ENCODE measurements at places on chromosomes 11 and 22.

DNA sequence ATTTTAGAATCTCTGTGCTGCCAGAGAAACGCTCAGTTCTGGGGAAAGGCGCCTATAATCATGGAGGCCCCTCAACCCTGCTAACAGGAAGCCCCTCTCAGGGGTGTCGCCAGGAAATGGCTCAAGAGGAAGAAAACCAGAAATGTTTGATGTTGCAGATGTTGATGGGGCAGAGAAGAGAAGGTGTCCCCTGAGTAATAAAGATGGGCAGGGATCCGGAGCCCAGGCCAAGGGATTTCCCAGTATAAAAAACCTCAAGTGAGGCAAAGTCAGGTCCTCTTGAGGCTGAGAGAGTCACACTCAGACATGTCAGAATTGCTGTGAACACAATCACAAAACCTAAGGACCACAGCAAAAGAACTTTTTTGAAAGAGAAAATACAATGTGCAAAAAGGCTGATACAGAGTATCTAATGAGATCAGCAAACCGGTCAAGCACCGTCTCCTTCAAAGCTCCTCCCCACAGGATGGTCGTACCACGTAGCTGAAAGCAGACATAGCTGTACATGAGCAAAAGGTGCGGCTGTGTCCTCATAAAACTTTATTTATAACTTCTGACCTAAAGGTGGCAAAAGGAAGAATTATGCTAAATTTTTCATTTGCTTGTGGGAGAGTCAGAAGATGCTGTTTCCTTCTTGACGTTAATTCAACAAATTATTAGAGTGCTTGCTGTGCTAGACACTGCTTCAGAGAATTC, 12.2 kb downstream of the MOV10L1 start:
- no peaks in the 10 kb centered on the region for H3K4me1 ChIP-seq
- H3K27ac ChIP-seq, result no peak overlapping the region
- no peaks in the 10 kb centered on the region for H3K36me3 ChIP-seq
- no peaks in the 10 kb centered on the region for H3K27me3 ChIP-seq
- H3K4me3 ChIP-seq, result no peak overlapping the region

DNA sequence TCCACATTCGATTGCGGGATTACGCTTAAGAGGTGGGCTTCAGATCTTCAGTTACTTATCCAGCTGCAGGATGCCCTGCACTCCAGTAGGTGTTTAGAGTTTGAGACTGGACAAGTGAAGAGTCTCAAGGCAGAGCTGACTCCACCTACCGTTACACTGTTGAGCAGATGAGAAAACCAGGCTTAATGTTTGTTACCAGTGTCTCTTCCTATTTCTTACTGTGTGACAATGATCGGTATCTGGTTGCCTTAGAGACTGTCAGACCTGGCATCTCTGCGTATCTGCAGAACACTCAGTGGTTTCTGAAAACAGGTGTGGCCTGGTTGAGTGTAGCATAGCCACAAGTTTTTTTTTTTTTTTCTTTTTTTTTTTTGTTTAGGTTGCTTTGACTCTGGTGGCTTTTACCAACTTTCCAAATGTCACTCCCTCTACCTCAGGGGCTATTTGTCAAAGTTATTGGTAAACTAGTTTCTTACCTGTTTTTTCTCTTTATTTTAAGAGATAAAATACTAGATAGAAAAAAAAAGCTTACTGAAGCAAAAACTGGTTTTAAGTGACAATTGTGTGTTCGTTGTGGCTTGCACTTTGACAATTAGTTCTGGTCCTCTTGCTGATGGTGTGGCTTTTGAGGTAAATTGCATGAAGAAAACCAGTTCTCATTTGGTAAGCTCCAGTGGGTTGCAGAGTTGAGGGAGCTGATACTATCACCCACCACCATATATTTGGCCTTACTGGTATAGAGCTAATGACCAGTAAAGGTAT, 284.8 kb downstream of the ETS1 start:
- H3K27me3 ChIP-seq, result no peaks in the 10 kb centered on the region
- no peaks in the 10 kb centered on the region for H3K4me1 ChIP-seq
- no peak for DNase-seq
- no peaks in the 10 kb centered on the region for H3K36me3 ChIP-seq
- H3K4me3 ChIP-seq, result no peak overlapping the region
- H3K27ac ChIP-seq, result no peak overlapping the region

- H3K27me3 ChIP-seq, result no peaks in the 10 kb centered on the region
- H3K4me1 ChIP-seq, result peaks cover 13% of the 10 kb centered on the region
- H3K27ac ChIP-seq, result no peak overlapping the region
- no peaks in the 10 kb centered on the region for H3K36me3 ChIP-seq
Observed at GRCh38 chr11:3049430-3050243, 7.6 kb downstream of the CARS1 start.

DNA sequence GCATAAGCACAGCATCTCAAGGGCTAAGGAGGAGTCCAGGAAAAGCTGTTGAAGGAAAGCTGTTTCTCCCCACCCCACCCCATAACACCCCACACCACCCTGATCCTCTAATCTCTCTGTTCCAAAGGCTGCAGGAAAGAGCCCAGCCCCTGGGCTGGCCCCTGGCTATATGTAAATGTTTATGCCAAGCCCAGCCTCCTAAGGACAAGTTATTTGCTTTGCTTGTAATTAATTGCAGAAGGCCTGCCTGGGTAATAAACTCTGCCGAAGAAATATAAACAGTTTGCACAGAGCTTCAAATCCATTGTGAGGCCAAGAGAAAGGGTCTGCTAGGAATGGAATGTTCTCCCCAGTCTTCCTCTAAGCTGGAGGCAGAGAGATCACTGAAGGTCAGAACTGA, 21.2 kb downstream of the ARRB1 start:
- H3K27me3 ChIP-seq, result no peaks in the 10 kb centered on the region
- peaks cover 18% of the 10 kb centered on the region for H3K4me1 ChIP-seq
- no peak overlapping the region for H3K4me3 ChIP-seq
- H3K27ac ChIP-seq, result no peak overlapping the region
- H3K36me3 ChIP-seq, result no peaks in the 10 kb centered on the region
- DNase-seq, result no peak
